ENCODE measurements at places on chromosomes 2 and 18. TPM values are rescaled to one million over a fixed set of nuclear protein-coding genes. Genes with fewer than 3 reads are reported as not detected.

STAT4 gene
- 3.4 TPM for total RNA-seq

INPP5D gene
- 0.51 TPM for total RNA-seq

C2orf78 gene
- total RNA-seq, result not detected

ZDBF2 gene
- 1.2 TPM for total RNA-seq

SPATA3 gene
- total RNA-seq, result not detected

RESP18 gene
- not detected for total RNA-seq

PPP1R1C gene
- 3.3 TPM for total RNA-seq

Data from A549 treated with RU486 at 1 μM for 4 hours (cell line).